ENCODE measurements at places on chromosomes 12 and 14. TPM values are rescaled to one million over a fixed set of nuclear protein-coding genes. Genes with fewer than 3 reads are reported as not detected.

Gene TAS2R46
- 1.7 TPM for total RNA-seq

Gene RPS6KL1
- 0.86 TPM for total RNA-seq

Gene GPRC5D
- total RNA-seq, result not detected

Gene KLRK1
- total RNA-seq, result 2.1 TPM

Gene SAMD15
- 1.4 TPM for total RNA-seq

Gene BCL11B
- 0.84 TPM for total RNA-seq

Gene USP44
- total RNA-seq, result 1.6 TPM

DNA sequence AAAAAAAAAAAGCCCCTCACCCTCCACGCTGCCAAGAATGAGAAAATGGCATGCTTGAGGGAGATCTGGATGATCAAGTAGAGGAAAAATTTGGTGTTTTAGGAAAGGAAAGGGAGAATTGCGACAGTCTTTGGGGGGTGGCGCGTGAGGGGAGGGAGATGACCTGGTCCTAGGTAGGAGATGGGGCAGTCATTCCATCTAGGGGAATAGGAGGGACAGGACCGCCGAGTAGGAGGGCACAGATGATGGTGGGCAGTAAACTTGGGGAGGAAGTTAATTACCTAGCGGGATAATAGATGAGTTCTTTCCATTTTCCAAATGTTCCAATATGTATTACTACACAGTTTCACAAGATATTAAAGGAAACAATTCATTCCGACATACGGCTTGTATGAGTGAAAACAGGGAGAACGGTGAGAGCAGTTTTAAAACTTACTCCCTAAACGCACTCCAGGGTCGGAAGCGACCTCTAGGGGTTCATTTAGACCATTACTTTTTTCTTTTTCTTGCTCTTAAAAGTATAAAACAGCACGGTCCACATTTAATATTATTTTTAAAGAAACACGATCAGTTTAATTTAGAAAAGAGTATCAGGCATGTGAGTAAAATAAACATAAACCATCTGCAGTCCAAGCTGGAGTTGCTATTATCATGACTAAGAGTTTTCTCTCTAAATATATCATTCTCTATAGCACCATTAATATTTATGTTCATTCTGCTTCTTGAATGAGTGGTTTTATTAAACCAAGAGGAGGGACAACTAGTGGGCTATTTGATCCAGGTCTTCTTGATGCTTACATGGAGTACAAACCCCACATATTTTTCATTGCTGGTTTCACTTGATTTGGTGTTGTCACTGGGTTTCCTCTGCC is 3.0 kb upstream of the FNTB start:
- peaks cover 4% of the 10 kb centered on the region for H3K4me1 ChIP-seq
- no peak overlapping the region for H3K27ac ChIP-seq
- no peak overlapping the region for H3K4me3 ChIP-seq
- H3K36me3 ChIP-seq, result no peaks in the 10 kb centered on the region

- no peak overlapping the region for H3K4me3 ChIP-seq
- no peaks in the 10 kb centered on the region for H3K36me3 ChIP-seq
- no peaks in the 10 kb centered on the region for H3K4me1 ChIP-seq
- no peak overlapping the region for H3K27ac ChIP-seq
- DNase-seq, result no peak
These were observed 9.6 kb upstream of the FOXG1 start for GRCh38 chr14:28756884-28757570.

DNA sequence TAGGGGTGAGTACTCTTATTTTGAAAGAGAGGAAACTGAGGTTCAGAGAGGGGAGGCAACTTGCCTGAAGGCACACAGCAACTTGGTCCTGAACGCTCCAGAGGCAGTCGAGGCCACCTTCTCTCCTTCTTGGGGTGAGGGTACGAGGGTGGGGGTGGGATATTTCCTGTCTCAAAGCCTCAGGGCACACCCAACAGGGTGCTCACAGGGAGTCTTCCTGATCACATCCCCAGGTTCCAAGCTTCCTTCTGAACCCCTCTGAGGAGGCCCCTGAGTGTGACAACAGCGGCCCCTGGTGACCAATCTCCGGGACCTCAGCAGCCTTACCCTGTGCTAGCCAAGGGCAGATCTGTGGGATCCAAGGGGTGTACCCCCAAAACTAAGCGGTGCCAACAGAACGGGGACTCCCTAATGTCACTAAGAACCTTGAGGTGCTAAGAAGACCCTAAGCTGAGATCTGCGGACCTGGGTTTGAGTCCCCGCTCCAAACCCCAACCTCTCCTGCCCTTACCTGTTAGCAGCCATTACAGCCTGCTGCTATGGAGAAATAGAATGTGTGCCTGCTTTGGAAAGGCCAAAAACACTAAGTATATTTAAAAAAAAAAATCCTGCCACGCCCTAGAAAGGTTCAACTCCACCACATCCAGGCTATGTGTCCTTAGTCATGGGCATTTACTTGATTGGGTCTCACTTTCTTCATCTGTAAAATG is 57.9 kb downstream of the TRPV4 start:
- H3K4me1 ChIP-seq, result peaks cover 12% of the 10 kb centered on the region
- H3K4me3 ChIP-seq, result no peak overlapping the region
- H3K27ac ChIP-seq, result no peak overlapping the region
- H3K36me3 ChIP-seq, result no peaks in the 10 kb centered on the region
- DNase-seq, result peak; percentile 73
- no peaks in the 10 kb centered on the region for H3K27me3 ChIP-seq

GRCh38 chr12:46459861-46460545 is 87.4 kb upstream of the SLC38A2 start:
- peak; percentile 34 for DNase-seq
- H3K36me3 ChIP-seq, result no peaks in the 10 kb centered on the region
- peak overlapping the region; percentile 58 for H3K27ac ChIP-seq

GRCh38 chr12:107778383-107779025 is 4.0 kb downstream of the ASCL4 start:
- no peaks in the 10 kb centered on the region for H3K27me3 ChIP-seq
- no peak for DNase-seq
- no peaks in the 10 kb centered on the region for H3K36me3 ChIP-seq
- no peak overlapping the region for H3K4me3 ChIP-seq
- H3K4me1 ChIP-seq, result no peaks in the 10 kb centered on the region
- H3K27ac ChIP-seq, result no peak overlapping the region

- H3K27me3 ChIP-seq, result no peaks in the 10 kb centered on the region
- H3K4me3 ChIP-seq, result no peak overlapping the region
- H3K27ac ChIP-seq, result no peak overlapping the region
- no peaks in the 10 kb centered on the region for H3K36me3 ChIP-seq
These were observed 25.4 kb downstream of the FAM222A start for GRCh38 chr12:109738878-109739665.

- H3K36me3 ChIP-seq, result no peaks in the 10 kb centered on the region
- H3K27me3 ChIP-seq, result no peaks in the 10 kb centered on the region
- H3K4me3 ChIP-seq, result no peak overlapping the region
- H3K4me1 ChIP-seq, result peaks cover 3% of the 10 kb centered on the region
- no peak overlapping the region for H3K27ac ChIP-seq
These were observed 2.2 kb upstream of the FBXO33 start for GRCh38 chr14:39434401-39434800.

DNA sequence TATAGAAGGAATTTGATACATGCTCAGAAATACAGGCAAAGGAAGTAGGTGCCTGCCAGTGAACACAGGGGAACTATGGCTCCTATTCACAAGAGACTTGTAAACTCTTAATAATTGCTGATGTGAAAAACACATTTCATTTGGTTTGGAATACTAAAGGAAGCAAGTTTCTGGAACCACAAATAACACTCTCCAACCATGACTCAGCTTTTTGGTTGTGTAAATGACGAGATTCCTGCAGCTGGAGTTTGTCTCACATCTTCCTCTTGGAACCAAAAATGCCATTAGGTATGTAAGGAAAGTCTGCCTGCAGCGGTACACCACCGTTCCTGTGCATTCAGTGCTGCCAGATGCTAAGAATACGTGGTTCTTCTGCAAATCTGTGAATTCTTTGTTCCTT is 4.5 kb upstream of the OR11H6 start:
- no peaks in the 10 kb centered on the region for H3K27me3 ChIP-seq
- DNase-seq, result no peak
- H3K36me3 ChIP-seq, result no peaks in the 10 kb centered on the region
- H3K27ac ChIP-seq, result no peak overlapping the region
- H3K4me3 ChIP-seq, result no peak overlapping the region

DNA sequence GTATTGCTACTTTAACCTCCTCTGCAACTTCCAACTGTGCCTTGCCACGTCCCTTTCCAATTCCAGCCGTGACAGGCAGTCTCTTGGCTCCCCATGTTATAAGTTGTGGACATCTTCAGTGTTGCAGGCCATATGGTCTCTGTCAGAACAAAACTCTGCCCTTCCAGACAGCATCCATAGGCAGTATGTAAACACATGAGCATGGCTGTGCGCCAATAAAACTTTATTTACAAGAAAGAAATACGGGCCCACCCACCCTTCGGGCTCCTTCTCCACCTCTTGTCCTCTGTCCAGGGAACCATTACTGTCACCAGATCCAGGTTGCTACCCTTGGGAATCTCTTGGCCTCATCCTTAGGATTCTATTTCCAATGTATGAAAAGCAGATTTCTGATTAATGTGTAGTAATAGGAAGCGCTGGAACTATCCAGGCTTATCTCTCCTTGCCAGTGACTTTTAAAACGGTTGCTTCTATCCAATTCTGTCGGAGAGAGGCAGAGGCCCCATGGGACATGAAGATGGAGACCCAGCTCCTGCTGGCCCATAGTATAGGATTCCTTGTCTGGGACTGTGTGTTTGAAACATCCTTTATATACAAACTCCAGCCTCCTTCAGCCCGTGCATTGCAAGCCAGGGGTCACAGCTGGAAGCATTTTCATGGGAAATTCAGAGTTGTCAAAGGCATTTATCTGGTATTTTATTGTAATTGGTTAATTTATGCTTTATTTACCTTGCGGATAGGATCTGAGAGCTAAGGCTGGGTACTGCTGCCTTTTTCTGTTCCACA is 114.4 kb downstream of the ZNF664 start:
- DNase-seq, result no peak
- no peaks in the 10 kb centered on the region for H3K36me3 ChIP-seq
- H3K4me1 ChIP-seq, result no peaks in the 10 kb centered on the region
- no peaks in the 10 kb centered on the region for H3K27me3 ChIP-seq
- no peak overlapping the region for H3K27ac ChIP-seq

- no peak for DNase-seq
- H3K4me3 ChIP-seq, result no peak overlapping the region
- H3K4me1 ChIP-seq, result no peaks in the 10 kb centered on the region
- H3K27ac ChIP-seq, result no peak overlapping the region
- no peaks in the 10 kb centered on the region for H3K36me3 ChIP-seq
These were observed 56.0 kb downstream of the FBRSL1 start for GRCh38 chr12:132545955-132546354.

GRCh38 chr12:127767656-127768055 is 499.3 kb upstream of the TMEM132C start:
- DNase-seq, result no peak
- H3K27me3 ChIP-seq, result no peaks in the 10 kb centered on the region
- no peaks in the 10 kb centered on the region for H3K36me3 ChIP-seq
- H3K27ac ChIP-seq, result no peak overlapping the region

DNA sequence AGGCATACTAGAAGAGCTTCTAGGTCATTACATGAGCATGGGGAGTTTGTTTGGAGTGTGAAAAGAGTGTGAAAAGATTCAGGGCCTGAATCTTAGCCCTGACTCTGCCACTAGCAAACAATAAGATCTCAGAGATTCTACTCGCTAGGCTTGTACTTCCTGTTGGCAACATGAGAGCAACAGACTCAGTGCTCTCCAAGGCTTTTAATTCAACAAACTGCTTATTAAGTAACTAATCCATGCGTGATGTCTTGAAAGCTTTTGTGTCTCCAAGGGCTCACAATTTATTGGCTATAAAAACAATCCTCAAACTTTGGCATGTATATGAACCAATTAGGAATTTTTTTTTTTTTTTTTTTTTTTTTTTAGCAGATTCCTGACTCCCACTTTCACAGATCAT is 105.1 kb downstream of the STXBP6 start:
- no peaks in the 10 kb centered on the region for H3K4me1 ChIP-seq
- no peak overlapping the region for H3K4me3 ChIP-seq
- no peak for DNase-seq
- H3K36me3 ChIP-seq, result no peaks in the 10 kb centered on the region
- H3K27me3 ChIP-seq, result no peaks in the 10 kb centered on the region

GRCh38 chr14:58098507-58098906 is 53.5 kb downstream of the ARMH4 start:
- DNase-seq, result no peak
- no peaks in the 10 kb centered on the region for H3K27me3 ChIP-seq

DNA sequence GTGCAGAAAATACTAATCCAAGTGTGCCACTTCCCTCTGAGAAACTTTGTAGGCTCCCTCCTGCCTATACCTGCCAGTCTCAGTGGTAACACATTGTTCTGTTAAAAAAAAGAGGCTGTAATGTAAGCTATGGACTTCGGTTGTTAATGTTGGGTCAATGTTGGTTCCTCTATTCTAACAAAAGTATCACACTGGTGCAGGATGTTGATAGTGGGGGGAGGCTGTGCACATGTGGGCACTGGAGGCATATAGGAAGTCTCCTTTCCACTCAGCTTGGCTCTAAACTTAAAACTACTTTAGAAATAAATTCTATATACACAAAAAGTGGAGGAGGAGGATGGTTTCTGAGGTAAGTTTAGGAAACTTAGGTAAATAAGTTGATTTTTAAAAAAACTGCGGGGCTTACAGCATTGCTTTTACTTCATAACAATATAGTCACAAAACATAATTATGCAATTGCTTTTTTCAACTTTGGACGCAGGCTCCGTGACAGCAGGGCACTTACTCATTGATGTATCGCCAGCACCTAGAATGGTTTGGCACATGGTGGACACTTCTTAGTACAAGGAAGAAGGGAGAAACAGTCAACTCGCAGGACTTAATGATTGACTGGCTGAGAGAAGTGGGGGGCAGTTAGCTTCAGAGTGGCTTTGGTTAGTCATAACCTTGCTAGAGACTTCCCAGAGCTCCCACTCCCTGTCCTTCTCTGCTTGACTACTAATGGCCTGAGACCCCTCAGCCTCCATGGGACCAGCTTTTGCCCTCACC is 7.9 kb upstream of the NYNRIN start:
- H3K27me3 ChIP-seq, result no peaks in the 10 kb centered on the region
- H3K27ac ChIP-seq, result no peak overlapping the region
- peaks cover 2% of the 10 kb centered on the region for H3K4me1 ChIP-seq
- no peaks in the 10 kb centered on the region for H3K36me3 ChIP-seq
- DNase-seq, result no peak
- H3K4me3 ChIP-seq, result no peak overlapping the region

DNA sequence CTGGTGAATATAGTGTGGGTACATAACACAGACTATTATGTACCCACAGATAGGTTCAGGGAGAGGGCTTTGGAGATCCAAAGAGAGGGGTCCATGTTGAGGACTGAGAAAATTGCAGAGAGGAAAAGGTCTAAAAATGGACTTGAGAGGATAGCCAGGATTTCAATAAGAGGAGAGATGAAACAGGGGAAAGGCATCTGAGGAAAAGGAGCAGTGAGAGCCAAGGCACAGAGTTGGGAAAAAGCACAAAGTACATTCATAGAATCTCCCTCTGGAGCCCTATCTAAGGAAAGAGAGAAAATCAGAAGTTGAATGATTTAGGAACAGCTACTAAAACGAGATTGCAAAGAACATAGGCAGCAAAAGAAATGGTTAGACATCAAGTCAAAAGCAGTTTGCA is 182.8 kb downstream of the SRGAP1 start:
- H3K27ac ChIP-seq, result no peak overlapping the region

GRCh38 chr14:52914295-52914694 is 36.6 kb downstream of the FERMT2 start:
- no peaks in the 10 kb centered on the region for H3K36me3 ChIP-seq
- peaks cover 5% of the 10 kb centered on the region for H3K4me1 ChIP-seq
- H3K27me3 ChIP-seq, result no peaks in the 10 kb centered on the region
- no peak overlapping the region for H3K4me3 ChIP-seq
- H3K27ac ChIP-seq, result no peak overlapping the region

- no peak for DNase-seq
- peaks cover 2% of the 10 kb centered on the region for H3K4me1 ChIP-seq
- no peaks in the 10 kb centered on the region for H3K36me3 ChIP-seq
- no peak overlapping the region for H3K27ac ChIP-seq
- H3K27me3 ChIP-seq, result no peaks in the 10 kb centered on the region
- H3K4me3 ChIP-seq, result no peak overlapping the region
These were observed 58.4 kb downstream of the SLC25A47 start for GRCh38 chr14:100381395-100382105.

Measured in ovary (tissue), 10 donors.